H7 (cell line): ENCODE measurements at places on chromosomes 12 and 14.

- peak; percentile 94 for DNase-seq
These were observed 15.3 kb downstream of the TNFRSF1A start for GRCh38 chr12:6326316-6327228.

GRCh38 chr14:51004352-51004800 lies 60.1 kb upstream of the PYGL start:
- DNase-seq = no peak

- no peak for DNase-seq
These were observed 12.9 kb downstream of the VPS37B start for GRCh38 chr12:122882908-122883558.

GRCh38 chr14:68741839-68742470 lies 50.9 kb downstream of the ZFP36L1 start:
- DNase-seq = no peak

DNA sequence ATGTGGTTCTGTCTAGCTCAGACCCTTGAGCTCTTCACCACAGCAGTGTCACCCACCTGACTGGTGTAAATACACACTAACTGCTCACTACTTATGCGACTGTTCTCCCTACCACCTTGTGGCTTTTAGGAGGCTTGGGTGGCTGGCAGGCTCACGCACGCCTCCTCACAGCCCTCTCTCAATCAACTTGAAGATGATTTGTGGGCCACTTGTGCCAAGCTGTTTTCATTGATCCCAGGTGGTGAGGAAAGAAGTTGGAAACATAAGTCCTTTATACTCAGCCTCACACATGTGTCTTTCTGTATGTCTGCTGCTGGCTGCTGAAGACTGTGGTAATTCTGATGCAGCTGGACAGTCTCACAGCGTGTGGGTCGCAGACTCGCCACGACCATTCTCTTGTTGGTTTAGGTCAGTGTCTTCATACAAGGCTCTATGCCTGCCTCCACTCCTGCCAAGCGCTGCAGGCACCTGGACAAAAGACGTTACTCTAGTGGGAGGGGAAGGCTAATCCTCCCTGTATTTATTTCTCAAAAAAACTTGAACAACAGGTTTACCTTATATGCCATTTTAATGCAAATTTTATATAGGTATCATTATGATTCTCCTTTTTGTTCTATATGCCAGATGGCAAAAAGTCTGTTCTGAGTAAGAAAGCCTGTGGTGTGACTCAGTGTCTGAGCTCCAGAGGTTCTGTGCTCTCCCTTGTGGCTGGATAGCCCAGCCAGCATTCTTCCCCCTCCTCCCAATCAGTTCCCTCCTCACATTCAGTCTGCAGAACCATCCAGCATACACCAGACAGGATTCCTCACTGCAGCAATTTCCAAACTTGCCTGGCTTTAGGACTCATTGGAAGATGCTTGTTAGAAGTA lies 115.6 kb downstream of the DIP2B start:
- no peak for DNase-seq

GRCh38 chr12:62291864-62292760 lies 31.9 kb downstream of the USP15 start:
- DNase-seq = no peak

GRCh38 chr14:69346710-69347109 lies 51.4 kb downstream of the ERH start:
- peak; percentile 95 for DNase-seq
